HCT116 (cell line): ENCODE measurements at places on chromosomes 12 and 14. TPM values are rescaled to one million over a fixed set of nuclear protein-coding genes. Genes with fewer than 3 reads are reported as not detected.

- no peaks in the 10 kb centered on the region for H3K4me1 ChIP-seq
- no peak overlapping the region for H3K27ac ChIP-seq
- no peak overlapping the region for H3K4me3 ChIP-seq
- H3K27me3 ChIP-seq: no peaks in the 10 kb centered on the region
Observed at GRCh38 chr12:71636704-71637115, 26.9 kb downstream of the ZFC3H1 start.

DNA sequence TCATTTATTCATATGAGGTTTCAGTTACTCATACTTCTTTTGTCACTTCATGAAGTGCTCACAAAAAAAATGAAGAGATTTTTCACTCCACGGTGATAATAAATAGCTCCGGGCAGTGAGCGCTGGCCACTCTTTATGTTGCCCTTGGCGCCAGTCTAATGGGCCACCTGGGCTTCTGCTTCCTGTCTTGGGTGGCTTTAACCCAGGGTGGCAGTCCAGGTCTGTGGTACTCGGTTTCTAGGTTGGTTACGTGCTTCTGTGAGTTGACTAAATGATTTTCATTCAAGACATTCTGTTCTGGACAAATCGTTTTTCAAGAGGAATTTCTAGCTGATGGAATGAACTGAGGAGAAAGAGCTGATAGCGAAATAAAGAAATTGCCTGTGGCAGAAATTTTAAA, 34.6 kb upstream of the NID2 start:
- no peak for DNase-seq
- no peaks in the 10 kb centered on the region for H3K27me3 ChIP-seq
- H3K36me3 ChIP-seq: no peaks in the 10 kb centered on the region
- no peak overlapping the region for H3K27ac ChIP-seq

DNA sequence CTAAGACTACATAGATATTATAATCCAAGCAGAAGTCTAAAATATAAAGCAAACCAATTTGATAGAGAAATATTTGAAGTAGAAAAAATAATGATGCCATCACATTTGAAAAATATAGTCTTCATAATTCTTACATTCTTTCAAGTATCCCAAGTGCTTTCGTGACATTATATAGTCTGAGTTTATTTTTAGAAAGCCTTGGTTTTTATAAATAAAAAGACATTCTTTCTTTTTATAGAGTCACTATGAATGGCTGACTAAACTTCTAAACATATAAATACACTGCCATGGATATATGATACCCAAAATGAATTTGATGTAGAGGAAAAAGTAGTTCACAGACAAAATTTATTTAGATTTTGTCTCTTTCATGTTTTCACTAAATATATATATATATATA, 135.1 kb upstream of the PDZRN4 start:
- no peak overlapping the region for H3K27ac ChIP-seq
- no peak for DNase-seq
- H3K36me3 ChIP-seq: no peaks in the 10 kb centered on the region
- no peaks in the 10 kb centered on the region for H3K4me1 ChIP-seq

DNA sequence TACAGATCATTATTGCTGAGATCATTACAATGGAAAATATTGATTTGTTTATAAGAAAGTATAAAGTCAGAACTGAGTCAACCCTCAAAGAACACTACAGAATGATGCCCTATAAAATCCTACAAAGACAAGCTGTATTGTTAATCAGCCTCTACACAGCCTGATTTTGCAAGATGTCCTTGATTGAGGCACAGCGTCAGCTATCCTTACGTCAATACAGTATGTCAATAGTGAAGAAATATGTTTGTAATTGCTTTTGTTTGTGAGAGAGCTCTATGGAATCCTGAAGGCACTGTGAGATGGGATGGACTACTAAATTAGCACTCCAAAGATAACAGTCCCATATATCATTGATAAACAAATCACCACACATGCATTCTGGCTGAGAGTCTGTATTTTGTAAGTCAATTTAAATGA, 70.7 kb downstream of the RASSF9 start:
- H3K27ac ChIP-seq: no peak overlapping the region
- no peaks in the 10 kb centered on the region for H3K27me3 ChIP-seq
- no peaks in the 10 kb centered on the region for H3K4me1 ChIP-seq
- no peak for DNase-seq

- no peak overlapping the region for H3K4me3 ChIP-seq
- H3K27ac ChIP-seq: no peak overlapping the region
- no peaks in the 10 kb centered on the region for H3K36me3 ChIP-seq
Observed at GRCh38 chr14:95464103-95464502, 52.3 kb downstream of the SYNE3 start.

The ARHGEF25 gene
- 3.6 TPM for total RNA-seq

The NID2 gene
- 0.84 TPM for total RNA-seq

GRCh38 chr12:120252071-120252906, 13.2 kb downstream of the PXN start:
- H3K27ac ChIP-seq: no peak overlapping the region
- no peaks in the 10 kb centered on the region for H3K27me3 ChIP-seq
- peaks cover 73% of the 10 kb centered on the region for H3K4me1 ChIP-seq
- DNase-seq: no peak
- H3K36me3 ChIP-seq: peaks cover 3% of the 10 kb centered on the region; the same call in 1 of the 2 replicates
- H3K4me3 ChIP-seq: no peak overlapping the region
